ENCODE measurements at places on chromosomes 4 and X.

GRCh38 chr4:8744083-8744805 is 127.4 kb downstream of the HMX1 start:
- no peak for DNase-seq

GRCh38 chr4:71275570-71275969 is 63.2 kb upstream of the SLC4A4 start:
- DNase-seq = no peak

- peak; percentile 8 for DNase-seq
Measured at GRCh38 chrX:66638591-66639500, at the start of gene EDA2R. Gene EDA2R, minus strand, starts transcription at chrX:66639078. Its CDS starts 23,058 bp downstream, at chrX:66616020.

DNA sequence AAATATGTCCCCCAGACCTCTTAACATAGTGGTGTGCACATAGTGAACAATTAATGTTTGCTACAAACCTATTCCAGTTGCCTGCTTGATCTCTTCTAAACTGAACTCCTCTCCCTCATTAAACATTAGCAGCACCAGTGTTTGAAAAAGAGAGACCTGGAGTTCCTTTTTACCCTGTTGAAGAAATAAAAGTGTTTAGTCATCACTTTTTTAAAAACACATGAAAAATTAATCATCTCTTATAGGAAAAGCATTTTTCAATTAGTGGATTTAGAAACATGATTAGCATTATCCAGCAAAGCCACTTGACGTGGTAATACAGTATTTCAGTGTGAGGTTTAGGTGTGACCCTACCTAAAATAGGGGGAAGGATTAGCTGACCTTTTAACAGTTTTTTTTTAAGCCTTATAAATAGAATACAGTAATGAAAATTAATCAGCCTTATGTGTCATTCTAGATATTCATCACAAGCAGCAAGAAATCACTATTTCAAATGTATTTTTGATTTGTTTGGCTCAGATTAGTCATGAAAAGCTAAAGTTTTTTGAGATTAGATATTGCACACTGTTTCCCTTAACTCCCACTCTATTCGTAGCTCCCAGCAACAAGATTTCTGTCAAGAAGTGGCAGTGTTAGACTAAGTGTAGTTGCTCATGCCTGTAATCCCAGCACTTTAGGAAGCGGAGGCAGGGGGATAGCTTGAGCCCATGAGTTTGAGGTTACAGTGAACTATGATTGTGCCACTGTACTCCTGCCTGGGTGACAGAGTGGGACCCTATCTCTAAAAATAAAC is 26.2 kb downstream of the CUL4B start:
- no peak for DNase-seq

Measured in anterior cingulate cortex (tissue), 58 donors.